A549 treated with GW870086 at 1 μM for 4 hours (cell line): ENCODE measurements at places on chromosomes 13 and 19. TPM values are rescaled to one million over a fixed set of nuclear protein-coding genes. Genes with fewer than 3 reads are reported as not detected.

The SIGLEC12 gene
- not detected in 5 replicates for total RNA-seq

The CLC gene
- total RNA-seq, result not detected in 5 replicates

The NANOS3 gene
- total RNA-seq, result 2.0 to 3.6 TPM (median 3.1 TPM) in 5 replicates

The SLC1A5 gene
- 207 to 256 TPM (median 226 TPM) in 5 replicates for total RNA-seq

The PSG1 gene
- 0.17 to 0.30 TPM (median 0.23 TPM) in 5 replicates for total RNA-seq

The KLF1 gene
- total RNA-seq, result not detected in 5 replicates

The PCDH9 gene
- 5.5 to 7.3 TPM (median 5.7 TPM) in 5 replicates for total RNA-seq

The TMEM221 gene
- total RNA-seq, result 0.26 to 0.79 TPM (median 0.68 TPM) in 5 replicates

The SULT2B1 gene
- total RNA-seq, result 12.4 to 18.3 TPM (median 16.6 TPM) in 5 replicates
